ENCODE measurements at places on chromosomes 7 and 10.

GRCh38 chr10:48574817-48575380, 30.0 kb downstream of the ARHGAP22 start:
- DNase-seq: no peak

GRCh38 chr10:53990799-53991238, 810.2 kb downstream of the PCDH15 start:
- DNase-seq: no peak

GRCh38 chr10:61284222-61284890, 168.8 kb downstream of the TMEM26 start:
- DNase-seq: no peak

- no peak for DNase-seq
Measured at GRCh38 chr10:89074120-89074519, 83.5 kb downstream of the FAS start.

DNA sequence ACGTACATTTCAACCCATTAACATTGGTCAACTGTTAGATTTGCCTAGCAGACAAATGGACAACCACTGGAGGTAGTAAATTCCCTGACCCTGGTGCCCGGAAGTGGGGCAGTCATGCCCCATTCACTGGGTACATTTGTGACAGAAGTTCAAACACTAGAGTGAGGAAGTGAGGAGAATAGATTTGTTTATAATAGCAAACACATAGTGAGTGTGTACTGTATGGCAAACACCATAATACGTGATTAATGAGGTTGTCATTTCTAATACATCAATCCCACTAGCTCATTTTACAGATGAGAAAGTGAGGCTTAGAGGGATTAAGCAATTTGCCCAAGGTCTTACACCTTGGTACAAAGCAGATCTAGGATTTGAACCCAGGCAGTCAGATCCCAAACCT, 181.9 kb upstream of the MKLN1 start:
- DNase-seq: no peak

- no peak for DNase-seq
Measured at GRCh38 chr7:41738806-41739205, 35.9 kb upstream of the INHBA start.
